ENCODE measurements at places on chromosomes 3 and 15.
A peak's percentile ranks its signal among the peaks of the same experiment; 100 is the strongest.

DNA sequence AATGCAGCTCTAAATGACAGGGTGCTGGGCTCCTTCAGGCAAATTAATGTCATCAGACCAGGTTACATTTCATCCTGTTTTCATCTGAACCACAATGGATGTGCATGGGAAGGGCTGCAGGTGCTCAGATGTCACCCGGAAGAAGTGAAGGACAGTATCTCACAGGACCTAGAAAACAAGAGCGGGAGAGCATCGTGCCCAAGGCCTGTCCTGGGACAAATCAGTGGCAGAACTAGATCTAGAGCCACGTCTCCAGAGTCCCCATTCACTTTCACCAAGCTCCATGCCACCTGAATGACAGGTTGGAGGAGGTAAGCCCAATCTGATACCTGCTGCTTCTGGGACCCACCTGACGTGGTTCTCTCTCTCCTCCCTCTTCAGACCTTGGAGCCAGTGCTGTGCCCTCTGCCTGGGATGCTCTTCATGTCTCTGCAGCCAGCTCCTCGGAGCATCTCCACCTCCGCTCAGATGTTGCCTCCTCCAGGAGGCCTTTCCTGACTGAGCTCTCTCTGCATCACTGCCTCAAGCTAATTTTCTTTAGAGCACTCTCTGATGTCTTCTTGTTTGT, 77.3 kb downstream of the CPN2 start:
- no peak for DNase-seq

DNA sequence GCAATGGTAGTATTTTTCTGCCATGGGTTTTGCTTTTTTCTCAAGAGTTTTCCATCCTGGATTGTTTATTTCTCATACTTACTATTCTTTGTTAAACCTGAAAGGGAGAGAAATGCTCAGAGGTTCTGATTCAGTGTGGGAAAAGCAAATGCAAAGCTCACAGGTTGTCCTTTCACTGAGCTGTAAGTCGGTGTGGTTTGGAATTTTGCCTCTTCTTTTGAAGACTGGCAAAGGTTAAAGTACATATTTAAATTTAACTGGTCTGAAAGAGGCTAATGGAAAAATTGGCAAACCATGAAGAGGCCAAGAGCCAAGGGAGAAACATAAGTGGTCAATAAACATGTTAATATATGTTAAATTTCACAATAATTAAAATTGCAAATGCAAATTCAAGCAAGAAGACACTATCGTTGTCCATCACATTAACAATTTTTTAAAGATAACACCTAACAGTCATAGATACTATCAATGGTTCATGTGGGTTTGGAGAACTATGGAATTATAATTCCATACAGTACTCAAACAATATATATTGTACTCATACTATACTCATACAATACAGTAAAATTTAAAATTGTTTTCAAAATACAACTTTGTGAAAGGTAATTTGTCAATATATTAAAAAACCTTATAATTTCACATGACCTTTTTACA, 246.8 kb upstream of the STT3B start:
- no peak for DNase-seq

DNA sequence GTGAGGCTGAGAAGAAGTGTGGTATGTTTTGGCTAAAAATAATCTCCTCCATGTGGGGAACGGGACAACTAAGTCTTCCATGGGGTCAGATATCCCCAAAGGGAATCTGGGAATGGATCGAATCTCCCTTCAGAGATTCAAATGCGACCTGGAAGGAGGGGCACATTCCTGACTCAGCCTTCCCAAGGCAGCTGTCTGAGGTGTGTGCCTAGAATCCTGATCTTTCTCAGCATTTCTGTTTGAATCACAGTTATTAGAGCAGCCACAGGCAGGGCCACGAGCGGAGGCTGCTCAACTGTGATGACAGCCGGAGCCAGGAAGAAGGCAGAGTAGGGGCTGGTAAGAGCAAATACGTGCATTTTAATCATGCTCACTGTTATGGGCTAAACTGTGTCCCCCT, 135.1 kb downstream of the ADAMTS17 start:
- DNase-seq: no peak

- DNase-seq: no peak
These were observed 97.0 kb downstream of the HHLA2 start for GRCh38 chr3:108393128-108393900.

DNA sequence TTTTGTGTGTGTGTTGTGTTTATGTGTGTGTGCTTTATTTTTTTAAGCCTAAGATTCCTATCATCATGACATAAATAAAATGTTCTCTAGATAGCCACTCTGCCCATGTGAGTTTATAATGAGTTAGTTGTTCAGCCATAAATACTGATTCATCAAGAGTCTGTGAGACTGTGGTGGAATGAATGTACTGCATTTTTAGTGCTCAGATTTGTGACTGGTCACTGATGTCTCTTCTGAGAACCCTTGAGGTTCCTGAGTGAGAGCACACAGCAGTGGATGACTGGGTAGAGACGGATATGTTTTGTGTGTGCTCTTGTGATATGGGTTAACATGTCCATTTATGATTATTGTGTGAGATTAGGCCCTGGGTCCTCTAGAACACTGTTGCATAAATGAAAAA, 51.2 kb downstream of the SETD5 start:
- DNase-seq: no peak

DNA sequence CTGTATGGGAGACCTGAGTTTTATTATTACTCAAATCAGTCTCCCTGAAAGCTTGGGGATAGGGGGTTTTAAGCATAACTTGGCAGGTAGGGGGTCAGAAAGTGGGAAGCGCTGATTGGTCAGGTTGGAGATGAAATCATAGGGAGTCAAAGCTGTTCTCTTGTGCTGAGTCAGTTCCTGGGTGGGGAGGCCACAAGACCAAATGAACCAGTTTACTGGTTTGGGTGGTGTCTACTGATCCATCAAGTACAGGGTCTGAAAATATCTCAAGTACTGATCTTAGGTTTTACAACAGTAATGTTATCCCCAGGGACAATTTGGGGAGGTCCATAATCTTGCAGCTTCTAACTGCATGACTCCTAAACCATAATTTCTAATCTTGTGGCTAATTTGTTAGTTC, 17.8 kb upstream of the IQCF6 start:
- DNase-seq: no peak

DNA sequence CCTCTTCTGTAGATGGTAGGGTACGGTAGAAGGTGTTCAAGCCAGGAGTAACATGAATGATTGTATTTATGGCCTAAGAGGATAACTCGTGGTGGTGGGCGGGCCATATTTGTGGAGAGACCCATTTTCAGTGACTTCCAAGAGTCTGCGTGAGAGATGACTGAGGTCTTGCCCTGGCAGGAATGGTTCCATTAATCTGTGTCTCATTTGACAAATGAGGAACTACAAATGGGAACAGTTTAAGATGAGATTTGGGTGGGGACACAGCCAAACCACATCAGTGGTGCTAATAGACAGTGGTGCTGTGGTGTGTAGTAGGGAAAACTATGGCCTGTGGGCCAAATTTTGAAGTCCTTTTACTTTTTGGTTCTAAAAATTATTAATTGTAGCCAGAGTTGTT, 47.1 kb downstream of the FLNB start:
- DNase-seq: no peak

- DNase-seq: no peak
These were observed 73.8 kb downstream of the MCTP2 start for GRCh38 chr15:94305133-94305532.

- no peak for DNase-seq
These were observed 3.7 kb downstream of the TLR9 start for GRCh38 chr3:52221563-52222318.

GRCh38 chr3:106963442-106963841, 413.8 kb upstream of the CCDC54 start:
- DNase-seq: peak; percentile 17

DNA sequence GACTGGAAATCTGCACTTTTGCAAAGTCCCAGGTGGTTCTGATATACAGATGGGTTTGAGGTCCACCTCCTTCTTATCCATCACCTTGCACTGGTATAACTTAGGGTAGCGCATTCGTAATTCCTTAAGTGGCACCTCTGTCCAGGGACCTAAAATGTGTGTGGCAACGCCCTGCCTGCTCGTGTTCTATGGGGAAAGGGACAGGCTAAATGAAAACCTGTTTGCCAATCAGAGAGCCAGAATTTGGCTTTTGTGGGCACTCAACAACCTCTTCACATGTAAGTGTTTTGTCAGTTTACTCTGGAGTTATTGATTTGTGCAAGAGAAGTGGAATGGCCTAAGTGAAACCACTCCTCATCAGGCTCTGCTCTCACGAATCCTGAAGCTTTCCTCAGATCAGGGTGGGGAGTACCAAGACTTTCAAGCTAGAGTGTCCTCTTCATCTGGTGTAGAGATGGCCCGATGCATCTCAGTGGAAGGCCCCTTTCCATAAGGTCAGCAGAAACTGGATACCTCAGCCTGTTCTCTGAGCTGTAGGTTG, 138.3 kb downstream of the ALDH1A2 start:
- DNase-seq: no peak

GRCh38 chr3:185677146-185677829, 91.2 kb downstream of the SENP2 start:
- peak; percentile 44 for DNase-seq

GRCh38 chr3:27073912-27074311, 295.3 kb downstream of the NEK10 start:
- no peak for DNase-seq

- DNase-seq: no peak
These were observed 73.9 kb downstream of the BOC start for GRCh38 chr3:113285226-113285625.

DNA sequence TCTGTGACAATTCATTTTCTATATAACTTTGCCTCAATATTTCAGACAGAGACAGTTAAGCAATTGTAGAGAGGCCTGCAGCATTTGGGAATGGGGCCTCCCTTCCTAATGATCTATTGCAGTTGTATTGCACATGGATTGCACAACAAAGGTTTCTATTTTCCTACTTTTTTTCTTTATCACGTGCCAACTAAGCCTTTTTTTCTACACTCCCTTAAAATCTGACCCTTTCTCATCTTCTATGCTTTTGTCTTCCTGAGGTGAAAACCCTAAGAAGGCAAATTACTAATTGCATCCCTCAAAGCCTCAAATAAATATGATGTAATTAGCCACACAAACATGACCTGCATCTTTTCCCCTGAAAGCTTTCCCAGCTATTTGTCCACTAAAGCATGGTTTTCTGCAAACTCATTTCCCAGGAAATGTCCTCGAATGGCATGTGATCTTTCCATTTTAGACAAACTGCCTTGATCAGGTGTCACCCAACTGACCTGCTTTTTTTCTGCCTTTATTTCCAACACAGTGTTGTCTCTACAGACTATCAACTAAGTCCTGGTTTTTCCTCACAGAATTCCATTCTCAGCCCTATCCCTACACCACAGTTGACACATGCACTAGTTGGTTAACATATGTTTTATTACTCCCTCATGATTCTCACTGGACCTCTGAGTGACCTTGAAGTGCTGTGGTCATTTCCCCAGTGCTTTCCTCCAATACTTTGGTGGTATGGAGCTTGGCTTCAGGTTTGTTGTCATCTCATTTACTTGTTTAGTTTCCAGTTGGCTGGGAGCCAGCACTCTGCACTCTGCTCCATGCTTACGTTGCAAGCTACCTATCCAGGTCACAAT, 31.9 kb upstream of the TSC22D2 start:
- DNase-seq: peak; percentile 65

DNA sequence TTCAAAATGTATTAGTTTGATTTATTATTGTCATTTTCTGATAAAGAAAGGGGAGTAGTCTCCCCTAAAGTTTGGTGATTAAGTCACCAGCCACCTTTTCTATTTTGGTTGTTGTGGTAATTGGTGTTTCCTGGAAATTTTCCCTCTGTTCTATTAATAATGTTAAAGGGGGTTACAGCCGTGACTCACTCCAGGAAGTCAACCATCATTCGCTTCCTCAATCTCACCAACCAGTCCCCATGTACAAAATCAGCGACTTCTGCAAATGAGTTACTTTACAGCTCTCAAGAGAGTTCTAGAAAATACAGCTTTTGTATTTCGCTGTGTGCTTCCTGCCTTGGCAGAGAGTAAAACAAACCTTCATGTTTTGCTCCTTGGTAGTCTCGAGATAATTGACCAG, 285.1 kb downstream of the LPP start:
- no peak for DNase-seq

- no peak for DNase-seq
These were observed 107.5 kb downstream of the EOMES start for GRCh38 chr3:27614592-27614991.

GRCh38 chr3:78632925-78633553, 1134.8 kb downstream of the ROBO1 start:
- no peak for DNase-seq

DNA sequence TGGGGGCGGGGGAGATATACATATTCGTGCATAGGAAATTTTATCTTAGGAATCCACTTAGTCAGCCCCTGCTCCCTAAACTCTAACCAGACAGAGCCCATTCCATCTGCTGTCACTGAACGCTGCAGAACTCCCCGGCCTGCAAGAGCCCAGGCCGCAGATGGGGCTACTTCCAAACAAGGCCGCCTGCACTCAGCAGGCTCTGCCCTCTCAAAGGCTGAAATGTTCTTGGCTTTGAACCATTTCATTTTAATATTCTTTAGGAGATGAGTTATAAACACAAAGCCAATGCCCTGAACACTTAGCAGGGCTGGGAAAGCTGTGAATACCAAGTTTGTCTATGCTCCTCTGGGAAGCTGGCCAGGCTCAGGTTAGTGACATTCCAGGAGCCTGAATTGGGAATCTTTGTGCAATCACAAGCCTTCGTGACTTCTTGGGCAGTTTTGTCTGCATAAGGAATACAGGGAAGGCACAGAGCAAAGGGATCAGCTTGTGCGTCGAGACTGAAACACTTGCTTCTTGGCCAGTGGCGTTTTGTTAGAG, 65.0 kb downstream of the SYNM start:
- DNase-seq: no peak

- no peak for DNase-seq
These were observed 114.2 kb downstream of the CNTN3 start for GRCh38 chr3:74500257-74500656.

DNA sequence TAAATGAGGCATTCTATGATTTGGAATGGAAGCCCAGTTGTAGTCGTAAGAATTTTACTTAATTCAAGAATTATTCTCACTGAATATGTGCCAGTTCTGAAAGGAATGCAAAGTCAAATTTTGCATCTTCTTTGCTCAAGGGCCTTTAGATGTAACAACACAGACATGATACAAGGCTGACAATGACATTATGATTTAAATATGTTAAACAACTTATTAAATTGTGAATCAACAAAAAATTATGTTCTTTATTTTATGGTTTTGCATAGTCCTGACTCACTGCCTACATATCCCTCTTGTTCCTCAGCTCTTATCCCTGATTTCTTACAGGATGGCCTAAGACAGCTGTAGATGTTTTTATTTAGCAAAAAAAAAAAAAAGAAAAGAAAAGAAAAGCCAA, 170.9 kb upstream of the NR2E3 start:
- DNase-seq: no peak

GRCh38 chr3:177337541-177338331, 140.5 kb upstream of the TBL1XR1 start:
- no peak for DNase-seq

GRCh38 chr3:152524198-152525140, 255.7 kb downstream of the MBNL1 start:
- DNase-seq: peak; percentile 17

- DNase-seq: no peak
These were observed 747 bp downstream of the NSUN3 start for GRCh38 chr3:94063496-94064119.

- no peak for DNase-seq
These were observed 30.3 kb downstream of the RPN1 start for GRCh38 chr3:128620268-128620691.

Data from AG09309 (cell line).